ENCODE measurements at places on chromosomes 5 and 9. TPM values are rescaled to one million over a fixed set of nuclear protein-coding genes. Genes with fewer than 3 reads are reported as not detected.

Gene CNTNAP3B
- 0.03 TPM for total RNA-seq

Gene TMEM8B
- 6.8 TPM for total RNA-seq

Gene ALDH1A1
- 199 TPM for total RNA-seq

Gene ZNF189
- 19.0 TPM for total RNA-seq

Gene DOCK8
- total RNA-seq: 2.1 TPM

Gene MYO10
- total RNA-seq: 60.9 TPM

Gene PCDHGA9
- 1.7 TPM for total RNA-seq

Gene FSTL4
- 0.36 TPM for total RNA-seq

Gene PCDHGA8
- 1.6 TPM for total RNA-seq

Gene ELOVL7
- 0.13 TPM for total RNA-seq

Gene VPS13A
- 10.0 TPM for total RNA-seq

Gene ATG10
- total RNA-seq: 8.2 TPM

Gene TXNDC8
- total RNA-seq: not detected

Gene MACIR
- total RNA-seq: 10.9 TPM

Gene SSBP2
- 42.5 TPM for total RNA-seq
